ENCODE measurements at places on chromosomes 4 and X.

DNA sequence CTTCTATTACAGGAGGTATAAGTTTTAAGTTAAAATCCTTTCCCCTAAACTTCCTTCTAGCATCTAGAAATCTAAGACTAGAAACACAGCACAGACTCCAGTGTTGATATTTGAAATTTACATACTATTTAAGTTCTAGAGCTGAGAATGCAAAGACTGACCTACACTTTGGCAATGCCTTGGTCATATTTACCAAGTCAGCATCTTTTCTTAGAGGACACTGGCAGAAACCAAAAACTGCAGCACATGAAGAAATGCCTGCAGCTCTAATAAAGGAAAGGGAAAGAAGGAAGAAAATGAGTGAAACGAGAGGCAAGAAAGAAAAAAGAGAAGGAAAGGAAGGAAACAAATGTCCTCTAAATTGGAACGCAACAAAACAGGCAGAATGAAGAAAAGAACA, 443.7 kb upstream of the RASGEF1B start:
- DNase-seq: no peak

- DNase-seq: no peak
These were observed 248.3 kb upstream of the KLF3 start for GRCh38 chr4:38415682-38416081.

DNA sequence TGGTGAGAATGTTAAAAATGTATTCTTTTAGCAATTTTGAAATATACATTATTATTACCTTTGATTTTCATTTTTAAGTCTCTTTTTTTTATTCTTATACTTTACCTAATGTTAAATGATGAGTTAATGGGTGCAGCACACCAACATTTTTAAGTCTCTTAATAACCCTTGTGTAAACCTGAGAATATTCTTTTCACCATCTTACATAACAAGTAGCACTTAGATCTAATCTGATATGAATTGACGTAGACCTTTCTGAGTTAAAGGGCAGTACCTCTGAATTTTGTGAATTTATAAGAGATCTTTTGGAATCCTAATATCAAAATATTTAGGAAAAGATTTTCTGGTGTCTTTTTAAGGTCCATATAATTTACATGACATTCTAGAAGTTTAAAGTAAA, 110.6 kb downstream of the TTC29 start:
- DNase-seq: no peak

- DNase-seq: no peak
These were observed 145.0 kb upstream of the CT83 start for GRCh38 chrX:116607776-116608175.

GRCh38 chrX:30181353-30181752, 34.0 kb upstream of the MAGEB2 start:
- no peak for DNase-seq

DNA sequence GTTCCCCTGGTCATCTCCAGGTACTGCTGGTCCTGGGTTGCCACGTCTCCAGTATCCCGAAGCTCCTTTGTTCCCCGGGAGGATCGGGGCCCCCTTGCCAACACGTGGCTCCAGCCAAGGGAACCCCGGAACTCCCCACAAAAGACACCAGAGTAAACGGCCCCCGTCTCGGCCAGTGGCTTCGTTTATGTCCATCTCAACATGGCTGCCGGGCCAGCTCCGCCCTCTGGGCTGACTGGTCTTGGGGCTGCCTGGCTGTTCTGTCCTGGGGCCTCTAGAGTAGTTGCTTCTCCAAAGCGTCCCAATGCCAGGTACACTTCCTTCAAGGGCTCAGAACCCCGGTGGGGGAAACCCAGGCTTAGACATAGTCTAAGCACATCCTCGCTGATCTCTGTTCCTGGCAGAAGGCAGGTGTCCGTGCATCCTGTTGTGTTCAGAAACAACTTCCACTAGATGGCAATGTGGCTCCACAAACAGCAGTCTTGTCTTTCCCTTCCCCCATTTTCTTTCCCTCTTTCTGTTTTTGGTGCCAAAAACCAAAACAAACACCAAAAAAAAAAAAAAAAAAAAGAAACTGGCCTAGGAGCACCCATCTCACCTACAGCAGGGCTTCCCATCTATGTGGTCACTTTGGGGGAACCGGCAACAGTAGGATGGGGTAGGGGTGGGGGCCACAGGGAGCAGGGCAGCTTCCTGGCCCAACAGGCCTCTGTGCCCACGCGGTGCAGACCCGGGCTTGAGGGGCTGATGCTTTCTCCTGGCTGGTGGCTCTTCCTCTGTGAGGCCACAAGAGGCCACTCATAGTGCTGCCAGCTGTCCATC, 35.3 kb downstream of the NBDY start:
- no peak for DNase-seq

DNA sequence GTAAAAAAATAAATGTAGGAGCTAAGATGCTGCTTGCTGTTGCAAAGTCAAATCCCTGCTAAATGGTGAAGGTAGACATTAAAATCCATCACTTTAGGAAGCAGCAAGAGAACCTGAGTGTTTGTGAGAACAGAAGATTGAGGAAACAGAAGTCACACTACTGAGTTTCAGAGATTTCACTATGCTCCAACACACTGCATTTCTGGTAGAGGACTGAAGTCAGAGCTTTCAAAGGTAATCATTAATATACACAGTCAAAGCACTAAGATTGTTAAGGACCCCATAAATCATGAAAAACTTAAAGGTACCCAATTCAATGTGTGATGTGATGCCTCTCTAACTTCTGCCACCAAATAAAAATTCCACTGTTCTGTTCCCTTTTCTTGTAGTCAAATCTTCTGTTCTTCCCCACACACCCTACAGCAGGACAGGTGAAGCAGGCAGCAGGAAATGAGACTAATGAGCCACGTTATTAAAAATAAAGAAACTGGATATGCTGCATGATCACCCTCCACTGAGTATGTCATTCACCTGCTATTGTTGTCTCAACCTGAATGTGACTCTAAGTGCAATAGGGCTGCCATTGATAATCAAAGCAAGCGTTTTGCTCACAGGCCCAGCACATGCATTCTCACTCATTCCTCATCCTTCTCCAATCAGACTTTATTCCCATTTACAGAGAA, 28.9 kb upstream of the APELA start:
- DNase-seq: peak; percentile 61

DNA sequence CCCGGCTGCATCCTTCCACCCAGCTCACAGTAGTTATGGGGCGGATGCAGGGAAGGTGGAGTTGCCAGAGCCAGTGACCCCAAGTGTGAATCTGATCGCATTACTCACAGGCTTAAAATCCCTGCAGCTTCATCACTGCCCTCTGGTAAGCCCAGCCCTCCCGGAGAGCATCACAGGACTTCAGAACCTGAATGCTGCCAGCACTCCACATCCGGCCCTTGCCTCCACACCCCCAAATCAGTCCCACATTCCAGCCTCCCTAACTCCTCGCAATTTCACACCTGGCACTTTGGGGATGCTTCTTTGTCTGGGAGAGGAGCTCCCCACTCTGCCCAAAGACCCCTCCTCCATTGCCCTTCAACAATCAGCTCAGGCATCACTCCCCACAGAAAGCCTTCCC, 15.6 kb downstream of the RASL11B start:
- DNase-seq: no peak

DNA sequence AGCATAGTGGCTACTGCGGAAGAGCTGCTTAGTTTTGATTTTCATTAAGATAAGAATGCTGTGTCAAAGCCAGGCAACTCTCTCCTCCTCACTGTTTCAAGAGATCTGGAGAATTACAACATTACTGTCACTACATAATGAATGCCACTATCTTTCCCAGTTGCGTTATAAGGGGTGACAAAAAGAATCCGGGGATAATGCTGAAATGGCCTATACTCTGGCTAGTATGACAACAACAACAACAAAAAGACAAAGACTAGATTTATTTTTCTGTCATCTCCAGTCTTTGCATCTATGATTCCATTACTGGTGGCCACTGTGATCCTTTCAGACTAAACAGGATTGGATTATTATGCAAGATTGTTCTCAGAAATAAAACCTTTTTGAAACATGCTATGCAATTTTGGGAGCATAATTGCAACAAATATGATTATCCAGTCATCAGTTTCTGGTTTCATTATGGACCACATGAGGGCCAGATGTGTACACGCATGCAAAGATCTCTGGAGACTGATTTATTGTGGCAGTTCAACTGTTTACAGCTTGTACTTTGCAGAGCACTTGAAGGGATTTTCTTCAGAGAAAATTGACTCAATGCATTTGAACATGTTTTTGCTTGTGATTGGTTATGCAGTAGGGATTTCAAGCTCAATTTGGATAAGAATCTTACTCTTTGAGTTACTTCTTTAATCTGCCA, 31.1 kb upstream of the SPANXB1 start:
- no peak for DNase-seq

- DNase-seq: no peak
These were observed 19.3 kb upstream of the HTRA3 start for GRCh38 chr4:8250227-8250626.

- DNase-seq: no peak
These were observed 121.3 kb upstream of the S100G start for GRCh38 chrX:16528620-16529019.

GRCh38 chr4:109890076-109890475, 22.6 kb upstream of the EGF start:
- DNase-seq: no peak

- no peak for DNase-seq
These were observed 17.6 kb downstream of the AFP start for GRCh38 chr4:73453701-73454005.

- no peak for DNase-seq
These were observed 9.0 kb downstream of the FAM114A1 start for GRCh38 chr4:38876636-38877035.

GRCh38 chrX:110941906-110942305, 146.3 kb upstream of the CHRDL1 start:
- no peak for DNase-seq

DNA sequence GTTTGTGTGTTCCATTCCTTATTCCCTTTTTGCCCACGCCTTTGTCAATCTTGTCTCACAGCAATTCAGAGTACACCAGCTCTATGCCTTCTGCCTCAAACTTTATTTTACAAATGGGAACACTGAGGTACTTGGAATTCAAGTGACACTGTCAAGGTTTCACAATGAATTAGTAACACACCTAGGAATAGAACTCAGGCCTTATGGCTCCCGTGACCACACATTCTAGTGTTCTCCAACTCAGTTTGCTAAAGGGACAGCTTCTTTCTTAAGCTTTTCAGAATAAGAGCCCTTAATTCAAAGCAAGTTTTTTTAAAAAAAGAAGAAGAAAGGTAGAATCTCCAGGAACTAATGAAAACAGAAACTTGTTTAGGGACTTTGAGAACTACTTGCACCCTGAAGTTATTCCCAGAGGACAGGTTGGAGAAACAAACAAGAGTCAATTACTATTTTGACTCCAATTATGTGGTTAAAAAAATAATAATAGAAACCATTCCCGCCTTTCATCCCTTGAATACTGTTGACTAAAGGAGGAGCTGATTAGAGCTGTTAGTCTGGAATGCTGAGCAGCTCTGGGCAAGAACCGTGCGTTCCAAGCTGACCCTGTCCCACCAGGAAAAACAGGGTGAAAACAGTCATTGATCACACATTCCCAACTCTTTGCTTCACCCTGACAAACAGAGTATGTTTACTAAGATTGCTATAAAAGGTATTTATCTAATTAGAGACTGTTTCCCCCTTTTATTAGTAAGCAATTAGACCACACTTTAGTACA, 408.8 kb upstream of the CNKSR2 start:
- DNase-seq: no peak

- no peak for DNase-seq
These were observed 4.2 kb upstream of the PYURF start for GRCh38 chr4:88527787-88528186.

- DNase-seq: no peak
These were observed 11.8 kb downstream of the NUDT11 start for GRCh38 chrX:51484616-51485015.

- DNase-seq: no peak
These were observed 4.6 kb downstream of the ALAS2 start for GRCh38 chrX:55026143-55026542.

GRCh38 chr4:174591243-174592021, 69.1 kb upstream of the HPGD start:
- DNase-seq: no peak

- DNase-seq: no peak
These were observed 17.1 kb downstream of the ACSL1 start for GRCh38 chr4:184808713-184809050.

Data from NCI-H1436 (cell line).